ENCODE measurements at places on chromosomes 16 and 17. TPM values are rescaled to one million over a fixed set of nuclear protein-coding genes. Genes with fewer than 3 reads are reported as not detected.

DNA sequence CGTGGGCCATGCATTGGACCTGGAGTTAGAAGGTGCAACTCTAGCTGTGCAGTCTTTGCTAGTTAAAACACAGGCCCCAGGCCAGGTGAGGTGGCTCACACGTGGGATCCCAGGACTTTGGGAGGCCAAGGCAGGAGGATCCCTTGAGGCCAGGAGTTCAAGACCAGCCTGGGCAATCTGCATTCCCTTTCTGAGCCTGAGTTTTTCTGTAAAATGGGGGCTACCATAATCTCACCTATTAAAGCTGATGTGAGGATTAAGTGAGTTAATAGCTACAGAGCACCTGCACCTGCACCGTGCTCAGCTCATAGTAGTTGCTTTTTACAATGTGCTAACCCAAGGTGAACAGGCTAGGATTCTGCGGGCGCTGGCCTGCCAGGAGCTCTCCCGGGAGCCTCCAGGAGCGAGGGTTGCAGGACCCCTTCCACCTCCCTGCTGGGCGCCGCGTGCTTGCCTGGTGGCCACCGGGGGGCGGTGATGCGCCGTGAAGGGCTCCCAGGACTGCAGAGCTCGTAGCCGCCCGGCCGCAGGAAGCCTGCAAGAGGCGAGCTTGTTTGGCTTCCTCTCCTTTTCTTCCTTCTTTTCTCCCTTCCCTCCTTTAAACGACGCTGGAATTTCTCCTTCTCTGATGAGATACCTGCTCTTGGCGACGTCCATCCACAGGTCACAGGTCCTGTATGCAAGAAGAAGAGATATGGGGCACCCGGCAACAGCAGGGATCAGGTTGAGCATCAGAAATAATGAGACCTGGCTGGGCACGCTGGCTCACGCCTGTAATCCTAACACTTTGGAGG lies 51.3 kb downstream of the ZFP90 start:
- peak; percentile 36 for DNase-seq

GRCh38 chr17:2266045-2266864 lies 37.3 kb downstream of the SMG6 start:
- no peak for DNase-seq

- no peak for DNase-seq
Measured at GRCh38 chr17:61443475-61443882, 8.7 kb upstream of the TBX4 start.

DNA sequence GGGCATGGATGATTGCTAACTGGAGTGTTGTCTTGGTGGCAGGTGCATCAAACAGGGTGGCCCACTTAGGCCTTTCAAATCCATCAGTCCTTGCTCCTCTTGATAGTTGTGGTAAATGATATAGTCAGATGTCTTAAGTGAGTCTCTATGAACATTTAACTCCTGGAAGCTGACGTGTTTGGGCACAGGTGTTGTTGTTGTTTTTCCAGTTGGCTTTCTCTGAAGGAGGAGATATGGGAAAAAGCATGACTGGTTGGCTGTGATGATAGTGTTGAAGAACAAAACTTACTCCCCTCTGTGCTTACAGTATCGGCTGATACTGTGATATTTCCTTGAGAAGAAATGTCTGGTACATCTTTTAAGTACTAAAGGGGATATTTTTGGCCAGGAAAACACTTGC lies 18.0 kb downstream of the TNRC6A start:
- DNase-seq, result no peak

- DNase-seq, result peak; percentile 78
Measured at GRCh38 chr16:12188061-12188934, 211.8 kb downstream of the SNX29 start.

- DNase-seq, result no peak
Measured at GRCh38 chr16:82199209-82199608, 29.2 kb upstream of the MPHOSPH6 start.

DNA sequence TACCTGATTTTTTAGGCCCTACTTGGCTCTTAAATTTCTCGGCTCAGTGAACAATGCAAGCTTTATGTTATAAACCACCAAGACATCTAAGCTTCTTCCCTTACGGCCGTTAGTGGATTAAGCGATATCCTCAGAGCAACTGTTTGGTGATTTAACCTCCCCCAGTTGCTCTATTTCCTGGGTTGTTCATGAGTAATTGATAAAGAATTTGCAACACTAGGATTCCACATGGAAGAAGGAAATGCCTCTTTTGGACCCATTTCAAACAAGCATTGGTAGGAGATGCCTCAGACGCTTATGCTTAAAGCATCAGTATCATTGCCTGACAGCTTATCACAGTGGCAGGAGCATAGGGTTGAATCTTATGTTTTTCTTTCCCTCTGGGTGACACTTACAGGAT lies 65.3 kb downstream of the RBFOX1 start:
- peak; percentile 22 for DNase-seq

DNA sequence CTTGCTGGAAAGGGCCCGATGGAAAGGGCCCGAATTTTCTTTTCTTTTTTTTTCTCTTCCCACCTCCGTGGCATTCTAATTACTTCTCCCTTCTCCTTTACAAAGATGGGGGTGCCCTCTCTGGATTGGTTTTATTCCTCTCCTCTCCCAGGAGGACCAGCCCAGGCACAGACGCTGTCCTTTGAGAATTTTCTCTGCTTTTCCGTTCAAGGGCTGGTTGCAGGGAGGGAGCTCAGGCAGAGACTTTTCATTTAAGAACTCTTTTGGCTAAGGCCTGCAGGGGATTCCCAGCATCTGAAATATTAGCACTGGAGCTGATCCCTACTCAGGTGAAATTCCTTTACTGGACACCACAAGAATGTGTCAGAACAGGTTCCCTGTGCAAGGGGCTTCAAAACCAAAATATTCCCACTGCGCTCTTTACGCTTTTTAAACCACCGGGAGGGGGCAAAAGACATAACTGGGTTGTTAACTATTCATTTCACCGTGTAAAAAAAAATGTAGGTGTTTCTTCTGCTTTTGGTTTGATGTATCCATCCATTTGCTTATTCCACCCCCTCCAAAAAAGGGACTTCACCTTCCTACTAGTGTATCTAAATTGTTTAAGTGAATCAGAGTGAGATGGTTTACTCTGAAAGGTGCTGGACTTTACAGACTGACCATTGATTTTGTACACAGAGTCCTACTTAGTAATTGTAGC lies 1.4 kb downstream of the NFAT5 start:
- peak; percentile 62 for DNase-seq

GRCh38 chr16:57801809-57802340 lies 416 bp downstream of the KIFC3 start:
- DNase-seq, result no peak

GRCh38 chr16:78591682-78592103 lies 492.2 kb downstream of the WWOX start:
- DNase-seq, result no peak

GRCh38 chr16:56354016-56354415 lies 71.3 kb downstream of the AMFR start:
- DNase-seq, result no peak

GRCh38 chr16:84758627-84759026 lies 58.8 kb downstream of the USP10 start:
- DNase-seq, result no peak

DNA sequence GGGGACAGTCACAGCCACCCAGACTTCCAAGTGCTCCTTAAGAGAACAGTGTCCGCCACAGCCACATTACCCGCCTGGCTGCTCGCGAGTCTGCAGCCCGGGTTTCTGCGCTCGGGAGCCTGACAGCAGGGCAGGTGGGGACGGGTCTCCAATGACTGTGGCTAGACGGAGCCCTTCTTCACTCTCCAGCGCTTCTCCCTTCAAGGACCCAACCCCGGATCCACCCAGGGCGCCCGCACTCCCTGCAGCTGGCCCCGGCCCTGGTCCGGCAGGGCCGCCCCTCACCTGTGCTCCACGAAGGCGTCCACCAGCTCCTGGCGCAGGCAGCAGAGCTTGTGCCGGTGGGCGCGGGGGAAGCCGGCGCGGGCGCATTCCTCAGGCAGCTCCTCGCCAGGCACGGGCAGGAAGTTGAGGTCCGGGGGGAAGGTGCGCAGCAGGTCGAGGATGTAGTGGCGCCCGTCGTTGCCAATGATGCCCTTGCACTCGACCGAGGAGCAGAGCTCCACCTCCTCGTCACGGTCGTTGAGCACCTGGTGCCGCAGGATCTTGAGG lies 13.9 kb downstream of the CLUH start:
- no peak for DNase-seq

DNA sequence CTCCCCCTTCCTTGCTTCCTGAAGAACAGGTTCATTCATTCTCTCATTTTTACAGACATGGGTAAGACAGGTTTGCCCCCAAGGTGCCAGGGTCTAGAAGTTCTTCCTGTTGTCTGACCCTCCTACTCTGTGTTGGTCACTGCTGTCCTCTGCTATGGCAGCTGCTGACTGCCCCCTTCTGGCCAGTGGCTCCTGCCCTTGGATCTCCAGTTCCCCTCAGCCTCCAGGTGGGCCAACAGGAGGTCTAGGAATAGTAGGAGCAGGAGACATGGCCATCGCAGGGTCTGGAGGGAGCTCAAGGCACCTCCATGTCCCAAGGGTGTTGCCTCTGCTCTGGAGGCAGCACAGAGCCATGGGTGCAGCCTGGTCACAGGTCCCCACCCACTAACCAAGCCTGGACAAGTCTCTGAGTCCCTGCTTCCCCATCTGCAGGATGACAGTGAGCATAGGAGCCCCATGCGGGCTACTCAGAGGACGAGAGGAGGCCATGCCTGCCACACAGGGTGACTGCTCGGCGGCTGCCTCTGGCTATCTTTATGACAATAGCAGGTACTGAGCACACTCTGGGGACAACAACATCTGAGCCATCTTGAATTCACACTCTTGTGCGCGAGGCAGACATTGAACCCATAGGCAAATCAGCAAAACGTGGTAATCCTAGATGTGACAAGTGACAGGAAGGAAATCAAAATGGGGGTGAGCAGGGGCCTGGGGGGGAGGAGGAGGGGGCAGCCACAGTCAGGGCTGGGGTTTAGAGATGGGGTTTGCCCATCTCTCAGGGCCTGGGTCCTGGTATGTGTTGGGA lies 27.0 kb upstream of the NXPH3 start:
- DNase-seq, result peak; percentile 26

- no peak for DNase-seq
Measured at GRCh38 chr17:32021615-32021955, 14.4 kb downstream of the LRRC37B start.

- DNase-seq, result no peak
Measured at GRCh38 chr17:79837888-79838521, 1.2 kb downstream of the CBX4 start.

DNA sequence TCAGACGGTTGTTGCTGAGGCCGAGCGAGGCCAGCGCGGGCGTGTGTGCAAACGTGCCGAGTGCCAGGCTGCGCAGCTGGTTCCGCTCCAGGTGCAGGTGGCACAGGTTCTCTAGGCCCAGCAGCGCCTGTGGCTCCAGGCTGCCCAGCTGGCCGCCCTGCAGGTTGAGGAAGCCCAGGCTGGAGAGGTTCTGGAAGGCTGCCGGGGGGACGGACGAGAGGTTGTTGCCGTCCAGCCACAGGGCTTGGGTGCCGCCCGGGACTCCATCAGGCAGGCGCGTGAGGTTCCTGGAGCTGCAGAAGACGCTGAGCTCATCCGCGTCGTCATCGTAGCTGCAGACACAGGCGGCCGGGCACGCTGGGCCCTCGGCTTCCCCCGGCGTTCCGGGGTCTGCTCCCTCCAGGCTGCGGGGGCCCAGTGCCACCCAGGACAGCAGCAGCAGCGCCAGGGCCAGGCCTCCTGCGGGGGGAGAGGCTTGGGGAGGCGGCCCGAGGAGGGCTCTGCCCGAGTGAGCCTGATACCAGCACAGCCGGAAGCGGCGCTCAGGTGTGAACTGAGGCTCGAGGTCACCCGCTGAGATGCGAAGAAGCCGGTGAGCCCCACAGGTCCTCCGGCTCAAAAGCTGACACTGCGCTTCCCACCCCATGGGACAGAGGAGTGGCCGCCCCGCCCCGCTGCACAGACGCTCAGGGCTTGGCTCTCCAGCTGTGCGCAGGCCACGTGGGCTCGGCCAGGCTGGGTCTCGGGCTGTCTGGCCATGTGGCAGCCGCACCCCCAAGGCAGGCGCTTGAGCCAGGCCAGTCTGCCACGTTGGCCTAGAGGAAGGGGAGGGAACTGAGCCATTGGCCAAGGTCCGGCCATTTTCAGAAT lies 1.3 kb downstream of the IGFALS start:
- no peak for DNase-seq

- no peak for DNase-seq
Measured at GRCh38 chr16:11053916-11054460, 109.6 kb downstream of the CLEC16A start.

DNA sequence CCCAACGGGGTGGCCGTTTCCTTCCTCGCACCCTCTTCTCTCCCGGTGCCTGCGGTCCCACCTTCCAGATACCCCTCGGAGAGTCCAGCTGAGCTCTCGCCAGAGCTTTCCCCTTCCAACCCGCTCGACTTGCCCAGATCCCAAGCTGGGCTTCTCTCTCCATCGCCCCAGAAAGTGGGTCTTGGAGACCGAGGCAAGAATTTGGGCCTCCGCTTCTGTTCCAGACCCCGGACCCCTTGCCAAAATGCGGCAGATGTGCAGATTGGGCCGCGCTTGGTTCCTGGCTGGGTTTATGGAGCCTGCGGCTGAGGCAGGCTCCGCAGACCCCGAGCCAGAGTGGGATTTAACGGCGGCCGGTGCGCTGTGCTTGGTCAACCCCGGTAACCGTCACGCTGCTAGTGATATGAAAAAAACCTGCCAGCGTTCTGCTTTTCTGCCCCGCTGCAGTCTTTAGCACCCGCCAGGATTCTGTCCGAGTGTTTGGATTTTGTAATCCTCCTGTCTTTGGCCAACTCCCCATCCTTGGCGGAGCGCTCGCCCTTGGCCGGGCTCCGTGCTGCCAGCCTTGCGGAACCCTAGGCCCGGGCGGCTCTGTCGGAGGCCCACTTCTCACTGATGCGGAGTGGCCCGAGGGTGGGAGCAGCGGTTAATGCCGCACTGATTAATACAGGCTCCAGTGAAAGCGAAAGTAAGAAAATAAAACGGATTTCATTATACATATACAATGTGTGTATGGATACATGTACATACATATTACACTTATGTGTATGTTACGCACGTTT lies 754 bp upstream of the SLFN11 start:
- DNase-seq, result peak; percentile 11

DNA sequence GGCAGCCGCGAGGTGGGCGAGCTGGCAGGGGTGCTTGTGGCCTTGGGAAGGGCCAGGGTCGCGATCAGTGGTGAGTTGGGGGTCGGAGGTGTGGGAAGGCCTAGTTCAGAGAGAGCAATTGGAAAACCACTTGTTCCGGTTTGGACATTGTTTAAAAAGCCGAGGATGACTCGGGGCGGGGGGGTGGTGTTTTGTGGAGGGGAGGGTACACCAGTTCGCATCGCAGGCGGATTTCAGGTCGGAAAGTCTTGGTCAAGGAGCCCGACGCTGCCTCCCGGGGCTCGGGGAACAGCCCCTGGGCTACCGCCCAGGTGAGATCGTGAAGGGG lies 66.4 kb downstream of the KPNA2 start:
- DNase-seq, result no peak

KRT17 gene
- total RNA-seq, result 95.2 TPM

BAHCC1 gene
- total RNA-seq, result 0.69 TPM

RCVRN gene
- not detected for total RNA-seq

ZNF597 gene
- 3.0 TPM for total RNA-seq

All from renal cortical epithelial cell (primary cell).